Effector CD8-positive, alpha-beta T cell (primary cell): ENCODE measurements at places on chromosomes 3 and 15.

DNA sequence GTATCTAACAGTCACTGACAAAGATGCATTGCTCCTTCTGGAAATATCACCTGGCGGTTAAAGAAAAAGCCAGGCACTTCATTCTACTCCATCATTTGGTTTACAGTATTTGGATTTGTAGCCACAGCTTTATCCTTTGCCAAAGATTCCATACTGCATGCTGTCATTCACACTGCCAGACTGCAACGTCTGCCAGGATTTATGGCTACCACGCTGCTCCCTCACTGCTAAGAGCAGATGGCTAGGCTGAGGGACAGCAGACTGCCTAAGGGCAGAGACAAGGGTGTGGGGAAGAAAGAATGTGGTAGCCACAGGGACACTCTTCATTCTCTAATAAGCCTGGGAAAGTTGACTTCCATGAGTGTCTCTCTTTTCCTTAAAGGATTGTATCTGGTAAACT lies 1047.0 kb downstream of the TUSC7 start:
- no peak for DNase-seq

DNA sequence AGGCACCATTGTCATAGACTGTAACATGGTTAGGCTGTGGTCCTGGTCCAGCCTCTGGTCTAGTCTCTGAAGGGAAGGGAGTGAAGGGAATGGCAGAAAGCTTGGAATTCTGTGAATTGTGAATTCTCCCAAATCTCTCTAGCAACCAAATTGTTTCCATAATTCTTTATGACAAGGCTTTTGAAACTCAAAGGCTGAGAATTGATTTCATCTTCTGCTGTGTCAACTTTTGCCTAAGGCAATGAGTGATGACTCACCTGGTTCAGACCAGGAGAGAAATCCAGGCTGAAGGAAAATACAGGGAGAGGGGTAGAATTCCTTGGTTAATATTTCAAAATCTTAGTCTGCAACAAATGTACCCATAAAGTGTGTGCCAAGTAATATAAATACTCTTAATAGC lies 82.6 kb upstream of the ADPGK start:
- DNase-seq, result no peak

DNA sequence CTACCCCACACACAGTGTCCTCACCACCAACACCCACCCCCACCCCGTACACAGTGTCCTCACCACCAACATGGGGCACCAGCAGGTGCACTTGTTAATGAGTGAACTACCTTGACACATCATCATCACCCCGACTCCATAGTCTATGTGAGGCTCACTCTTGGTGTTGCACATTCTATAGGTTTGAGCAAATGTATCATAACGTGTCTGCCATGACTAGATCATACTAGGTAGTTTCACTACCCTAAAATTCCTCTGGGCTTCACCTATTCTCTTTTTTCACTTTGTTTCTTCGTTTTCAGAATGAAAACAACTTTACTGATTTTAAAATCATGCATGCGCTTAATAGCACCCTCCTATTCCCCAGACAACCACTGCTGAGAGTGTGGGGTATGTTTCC lies 102.6 kb upstream of the SLC6A6 start:
- DNase-seq, result no peak

DNA sequence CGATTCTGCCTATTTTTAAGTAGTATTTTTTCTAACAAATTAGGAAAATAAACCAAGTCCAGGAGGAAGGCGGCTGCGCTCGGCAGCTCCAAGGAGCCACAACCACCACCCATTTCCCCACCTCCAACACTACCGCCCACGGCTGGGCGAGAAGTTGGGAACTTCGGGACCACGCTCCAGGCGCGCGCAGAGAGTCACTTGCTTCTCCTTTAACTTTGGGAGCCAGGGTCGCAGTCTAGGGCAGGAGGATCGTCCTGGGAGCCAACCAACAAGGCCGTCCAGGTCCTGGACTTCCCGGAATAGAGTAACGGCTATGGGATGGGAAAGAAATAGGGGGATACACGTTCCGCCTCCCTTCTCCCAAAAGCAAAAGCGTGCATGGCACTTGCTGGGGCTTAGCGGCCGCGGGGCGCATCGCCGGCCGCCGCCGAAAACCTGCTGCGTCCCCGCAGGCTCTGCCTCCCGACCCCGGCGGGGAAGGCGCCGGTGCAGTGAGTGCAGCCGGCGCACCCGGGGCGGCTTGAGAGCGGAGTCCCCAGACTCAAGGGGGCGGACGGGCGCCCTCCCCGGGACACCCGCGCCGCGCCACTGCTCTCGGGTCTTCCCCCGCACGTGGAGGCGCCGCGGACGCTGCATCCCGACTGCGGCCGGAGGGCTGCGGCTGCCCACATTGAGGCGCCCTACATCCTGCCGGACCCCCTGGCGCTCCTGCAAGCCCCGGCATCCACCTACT lies 699 bp downstream of the MEGF11 start:
- DNase-seq, result no peak

DNA sequence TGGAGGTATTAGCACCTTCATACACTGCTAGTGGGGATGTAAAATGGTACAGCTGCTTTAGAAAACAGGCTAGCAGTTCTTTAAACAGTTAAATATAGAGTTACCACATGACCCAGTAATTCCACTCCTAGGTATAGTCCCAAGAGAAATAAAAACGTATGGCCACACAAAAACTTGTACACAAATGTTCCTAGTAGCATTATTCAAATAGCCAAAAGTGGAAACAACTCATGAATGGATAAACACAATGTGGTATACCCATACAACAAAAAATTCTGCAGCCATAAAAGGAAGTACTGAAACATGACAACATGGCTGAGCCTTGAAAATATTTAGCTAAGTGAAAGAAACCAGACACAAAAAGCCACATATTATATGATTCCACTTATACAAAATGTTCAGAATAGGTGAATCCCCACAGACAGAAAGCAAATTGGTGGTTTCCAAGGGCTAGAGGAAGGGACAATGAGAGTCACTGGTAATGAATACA lies 40.8 kb upstream of the KLF13 start:
- no peak for DNase-seq

GRCh38 chr15:69548395-69549180 lies 96.0 kb downstream of the RPLP1 start:
- DNase-seq, result no peak

- DNase-seq, result no peak
Measured at GRCh38 chr3:189099031-189099471, 72.7 kb upstream of the TPRG1 start.

- DNase-seq, result no peak
Measured at GRCh38 chr3:160822936-160823335, 66.9 kb downstream of the PPM1L start.

DNA sequence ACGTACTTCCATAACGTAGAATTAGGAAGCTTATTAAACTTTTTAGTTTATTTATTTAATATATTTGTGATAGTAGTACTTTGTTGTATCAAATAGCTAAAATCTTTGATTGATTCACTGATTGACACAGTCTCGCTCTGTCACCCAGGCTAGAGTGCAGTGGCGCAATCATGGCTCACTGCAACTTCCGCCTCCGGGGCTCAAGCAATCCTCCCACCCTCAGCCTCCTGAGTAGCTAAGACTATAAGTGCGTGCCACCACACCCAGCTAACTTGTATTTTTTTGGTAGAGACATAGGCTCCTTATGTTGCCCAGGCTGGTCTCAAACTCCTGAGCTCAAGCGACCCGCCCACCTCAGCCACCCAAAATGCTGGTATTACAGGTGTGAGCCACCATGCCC lies 5.7 kb downstream of the APH1B start:
- no peak for DNase-seq

GRCh38 chr3:98966434-98966833 lies 64.9 kb upstream of the DCBLD2 start:
- DNase-seq, result no peak

DNA sequence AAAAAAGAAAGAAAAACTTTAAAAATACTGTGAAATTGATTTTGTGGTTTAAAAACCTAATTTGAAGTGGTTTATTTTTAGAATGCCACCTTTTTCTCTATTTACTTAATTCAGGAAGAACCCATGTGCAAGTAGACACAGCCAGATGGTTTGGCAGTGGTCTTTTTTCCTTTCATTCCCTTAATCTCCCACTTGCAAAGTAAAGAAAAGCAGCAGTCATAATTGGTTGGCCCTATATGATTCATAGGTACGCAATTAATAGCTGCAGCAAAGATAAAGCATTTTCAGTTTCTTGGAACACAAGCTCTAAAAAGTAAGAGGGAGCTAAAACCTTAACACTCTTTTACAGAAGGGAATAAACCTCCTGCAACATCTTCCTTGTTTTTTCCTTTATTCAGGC lies 115.3 kb downstream of the MECOM start:
- DNase-seq, result no peak

DNA sequence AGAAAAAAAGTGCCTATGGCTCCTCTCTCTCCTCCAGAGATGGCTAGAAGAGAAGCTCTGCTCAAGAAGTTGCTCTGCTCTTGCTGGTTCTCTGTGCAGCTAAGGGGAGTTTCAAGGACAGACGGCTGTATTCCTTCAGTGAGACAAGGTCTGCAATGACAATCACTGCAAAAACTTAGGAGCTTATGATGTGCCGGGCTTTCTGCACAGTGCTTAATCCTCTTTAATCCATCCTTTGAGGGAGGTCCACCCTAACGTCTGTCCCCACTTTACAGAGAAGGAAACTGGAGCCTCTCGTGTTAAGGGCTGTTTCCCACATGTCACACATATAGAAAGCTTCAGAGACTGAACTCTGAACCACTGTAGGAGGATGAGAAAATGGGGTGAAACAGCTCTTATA lies 260.6 kb downstream of the MEX3B start:
- no peak for DNase-seq

DNA sequence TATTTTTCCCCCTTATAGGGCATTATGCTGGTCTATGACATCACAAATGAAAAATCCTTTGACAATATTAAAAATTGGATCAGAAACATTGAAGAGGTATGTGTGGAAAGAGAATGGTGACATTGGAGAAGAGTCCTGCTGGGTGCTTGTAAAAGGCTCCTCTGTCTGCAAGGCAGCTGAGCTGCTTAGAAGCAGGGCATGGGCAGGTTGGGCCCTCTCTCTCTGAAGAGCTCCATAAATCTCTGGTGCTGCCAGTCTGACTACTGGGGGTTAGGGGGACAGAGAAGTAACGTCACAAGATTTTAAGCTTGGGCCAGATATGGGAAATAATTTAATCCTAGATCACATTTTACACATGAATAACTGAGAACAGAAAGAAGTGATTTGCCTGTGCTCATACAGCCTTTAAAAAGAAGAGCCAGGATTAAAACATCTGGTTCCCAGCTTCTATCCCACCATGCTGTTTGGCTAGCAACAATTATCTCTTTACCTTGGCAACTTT lies 21.9 kb upstream of the APH1B start:
- DNase-seq, result no peak

- no peak for DNase-seq
Measured at GRCh38 chr15:61759639-61760038, 300.6 kb downstream of the VPS13C start.

GRCh38 chr3:178558637-178559036 lies 22.4 kb downstream of the KCNMB2 start:
- DNase-seq, result no peak

- no peak for DNase-seq
Measured at GRCh38 chr15:35281515-35281914, 196.4 kb upstream of the NANOGP8 start.

DNA sequence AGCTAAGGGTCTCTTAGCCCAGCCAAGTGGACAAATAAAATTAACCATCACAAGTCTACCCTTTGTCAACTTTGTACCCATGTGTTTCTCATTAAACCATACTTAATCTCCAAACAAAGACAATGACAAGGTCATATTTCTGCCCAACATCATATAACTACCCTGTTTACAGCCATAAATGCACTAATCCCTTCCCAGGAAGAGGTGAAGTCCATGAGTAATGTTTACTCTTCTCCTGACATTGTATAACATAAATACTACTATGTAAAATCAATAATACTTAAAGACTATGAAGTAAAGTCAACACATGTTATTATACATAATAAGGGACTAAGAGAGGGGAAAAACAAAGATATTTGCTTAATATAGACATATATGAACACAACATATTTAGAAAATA lies 38.5 kb upstream of the FAN1 start:
- no peak for DNase-seq

GRCh38 chr3:142088522-142088921 lies 60.8 kb downstream of the TFDP2 start:
- DNase-seq, result no peak

- DNase-seq, result no peak
Measured at GRCh38 chr15:68897016-68897415, 33.3 kb upstream of the SPESP1 start.

DNA sequence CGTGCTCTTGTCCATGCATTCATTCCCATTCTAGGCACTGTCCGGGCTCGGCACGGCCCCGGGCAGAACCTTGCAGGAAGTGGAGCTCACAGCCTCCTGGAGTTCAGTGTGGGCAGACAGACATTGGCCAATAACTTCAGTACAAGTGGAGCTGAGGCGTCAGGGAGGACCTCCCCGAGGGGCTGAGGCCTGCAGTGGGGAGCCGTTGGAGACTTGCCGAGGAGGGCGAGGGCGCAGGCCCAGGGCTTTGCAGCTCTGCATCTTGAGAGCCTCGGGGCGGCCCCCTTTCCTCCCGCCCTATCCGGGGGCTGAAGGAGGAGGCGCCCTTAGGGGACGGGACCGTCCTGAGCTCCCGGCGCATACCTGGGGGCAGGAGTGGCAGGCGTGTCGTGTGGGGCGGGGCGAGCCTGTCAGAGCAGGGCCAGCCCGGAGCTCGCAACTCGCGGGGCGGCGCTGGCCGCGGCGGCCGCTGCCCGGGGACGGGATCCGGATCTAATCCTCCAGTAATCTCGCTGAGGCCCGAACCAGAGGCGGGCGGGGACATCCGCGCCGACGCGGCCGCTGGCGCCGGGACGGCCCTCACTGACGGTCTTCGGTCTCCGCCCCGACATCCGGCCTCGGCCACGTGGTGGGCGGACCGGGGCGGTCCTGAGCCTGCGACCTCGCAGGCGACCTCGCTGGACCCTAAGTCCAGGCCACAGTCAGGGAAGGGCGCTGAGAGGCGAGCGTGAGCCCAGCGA lies at the start of gene ACY1:
TSS of gene ACY1 (plus strand) at position 698 of the 740 bp plus-strand sequence. CDS start 530 bp downstream, outside the sequence.
- peak; percentile 67 for DNase-seq

DNA sequence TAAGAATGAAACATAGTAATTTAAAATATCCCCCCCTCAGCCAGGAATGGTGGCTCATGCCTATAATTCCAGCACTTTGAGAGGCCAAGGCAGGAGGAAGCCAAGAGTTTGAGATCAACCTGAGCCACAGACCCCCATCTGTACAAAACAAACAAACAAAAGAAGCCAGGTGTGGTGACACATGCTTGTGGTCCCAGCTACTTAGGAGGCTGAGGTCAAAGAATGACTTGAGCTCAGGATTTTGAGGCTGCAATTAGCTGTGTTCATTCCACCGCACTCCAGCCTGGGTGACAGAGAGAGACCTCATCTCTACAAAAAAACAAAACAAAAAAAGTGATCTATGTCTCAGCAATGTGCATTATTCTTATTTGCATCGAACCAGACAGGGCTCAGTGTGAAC lies 800.8 kb downstream of the MCTP2 start:
- no peak for DNase-seq

GRCh38 chr3:143998266-143998665 lies 26.6 kb downstream of the DIPK2A start:
- no peak for DNase-seq

- no peak for DNase-seq
Measured at GRCh38 chr3:105503191-105503593, 136.5 kb downstream of the ALCAM start.

GRCh38 chr3:65348398-65348995 lies 660.7 kb upstream of the ADAMTS9 start:
- DNase-seq, result no peak

GRCh38 chr3:197339841-197340520 lies 41.6 kb upstream of the DLG1 start:
- no peak for DNase-seq
